Brain (organoid and tissue), 16 donors: ENCODE measurements at places on chromosomes 13 and 19. TPM values are rescaled to one million over a fixed set of nuclear protein-coding genes. Genes with fewer than 3 reads are reported as not detected.

Gene HTR2A
- 1.8 TPM for polyA plus RNA-seq

Gene AMH
- polyA plus RNA-seq, result 23.2 TPM

Gene LHB
- polyA plus RNA-seq, result not detected

Gene APOE
- polyA plus RNA-seq, result 407 TPM

Gene KCNN1
- 25.3 TPM for polyA plus RNA-seq

Gene LILRA1
- polyA plus RNA-seq, result 0.31 TPM

Gene ELAVL1
- 116 TPM for polyA plus RNA-seq

Gene ZNF497
- polyA plus RNA-seq, result 2.5 TPM

Gene SIGLEC8
- 2.0 TPM for polyA plus RNA-seq

Gene RB1
- 4.1 TPM for polyA plus RNA-seq

Gene FRY
- polyA plus RNA-seq, result 19.4 TPM

Gene CLC
- not detected for polyA plus RNA-seq

Gene ARID3A
- polyA plus RNA-seq, result 3.0 TPM

Gene FCAR
- polyA plus RNA-seq, result not detected

Gene FCER2
- not detected for polyA plus RNA-seq

Gene LGALS4
- polyA plus RNA-seq, result 0.93 TPM

Gene TNNT1
- polyA plus RNA-seq, result 5.7 TPM

Gene RABAC1
- 203 TPM for polyA plus RNA-seq

Gene SBK2
- not detected for polyA plus RNA-seq

Gene ZNF600
- polyA plus RNA-seq, result 0.83 TPM

Gene FAM83E
- polyA plus RNA-seq, result 0.95 TPM

Gene ERICH4
- not detected for polyA plus RNA-seq

Gene KRTDAP
- not detected for polyA plus RNA-seq

Gene PLIN4
- polyA plus RNA-seq, result 2.3 TPM

Gene NCR1
- polyA plus RNA-seq, result not detected

Gene MISP
- polyA plus RNA-seq, result 24.7 TPM

Gene MBD3L3
- polyA plus RNA-seq, result not detected

Gene FPR3
- 0.92 TPM for polyA plus RNA-seq

Gene ZGLP1
- 0.87 TPM for polyA plus RNA-seq
